ENCODE measurements at places on chromosomes 11 and 22.

GRCh38 chr22:37803195-37803638 is 4.5 kb upstream of the GCAT start:
- DNase-seq: no peak

DNA sequence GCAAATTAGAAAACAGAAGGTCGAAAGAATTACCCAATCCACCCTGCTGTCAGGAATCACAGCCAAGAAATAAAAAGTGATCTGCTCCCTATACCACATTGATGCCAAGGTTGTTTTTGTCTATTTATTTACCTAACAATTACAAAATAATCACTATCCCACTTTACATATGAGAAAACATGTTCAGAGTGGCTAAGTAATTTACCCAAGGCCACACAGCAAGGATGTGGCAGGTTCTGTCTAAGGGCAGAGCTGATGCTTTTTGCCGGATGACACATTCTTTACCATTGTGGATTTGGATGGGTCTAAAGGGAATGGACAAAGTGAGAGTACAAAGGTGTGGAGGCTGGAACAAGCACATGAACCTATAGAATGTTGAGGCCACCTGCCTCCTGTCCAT is 460.7 kb downstream of the INSC start:
- DNase-seq: no peak

DNA sequence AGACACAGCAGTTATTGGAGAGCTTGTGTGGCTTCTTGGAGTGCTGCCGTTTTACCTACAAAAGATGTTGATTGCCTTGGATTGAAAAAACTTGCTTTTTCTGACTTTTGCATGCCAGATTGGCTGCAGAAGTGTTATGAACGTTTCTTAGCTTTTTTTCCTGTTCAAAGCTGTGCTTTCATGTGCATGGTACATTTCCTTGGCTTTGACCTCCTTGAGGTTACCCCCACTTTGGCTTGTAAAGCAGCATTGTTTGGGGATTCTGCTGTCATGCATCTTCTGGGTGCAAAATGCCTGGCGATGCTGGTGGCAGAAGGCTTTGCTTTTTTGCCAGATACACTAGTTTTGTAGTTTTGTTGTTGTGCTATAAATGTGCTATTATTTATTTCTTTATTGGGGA is 80.0 kb downstream of the JRKL start:
- no peak for DNase-seq

GRCh38 chr11:131809203-131809918 is 438.9 kb downstream of the NTM start:
- no peak for DNase-seq

DNA sequence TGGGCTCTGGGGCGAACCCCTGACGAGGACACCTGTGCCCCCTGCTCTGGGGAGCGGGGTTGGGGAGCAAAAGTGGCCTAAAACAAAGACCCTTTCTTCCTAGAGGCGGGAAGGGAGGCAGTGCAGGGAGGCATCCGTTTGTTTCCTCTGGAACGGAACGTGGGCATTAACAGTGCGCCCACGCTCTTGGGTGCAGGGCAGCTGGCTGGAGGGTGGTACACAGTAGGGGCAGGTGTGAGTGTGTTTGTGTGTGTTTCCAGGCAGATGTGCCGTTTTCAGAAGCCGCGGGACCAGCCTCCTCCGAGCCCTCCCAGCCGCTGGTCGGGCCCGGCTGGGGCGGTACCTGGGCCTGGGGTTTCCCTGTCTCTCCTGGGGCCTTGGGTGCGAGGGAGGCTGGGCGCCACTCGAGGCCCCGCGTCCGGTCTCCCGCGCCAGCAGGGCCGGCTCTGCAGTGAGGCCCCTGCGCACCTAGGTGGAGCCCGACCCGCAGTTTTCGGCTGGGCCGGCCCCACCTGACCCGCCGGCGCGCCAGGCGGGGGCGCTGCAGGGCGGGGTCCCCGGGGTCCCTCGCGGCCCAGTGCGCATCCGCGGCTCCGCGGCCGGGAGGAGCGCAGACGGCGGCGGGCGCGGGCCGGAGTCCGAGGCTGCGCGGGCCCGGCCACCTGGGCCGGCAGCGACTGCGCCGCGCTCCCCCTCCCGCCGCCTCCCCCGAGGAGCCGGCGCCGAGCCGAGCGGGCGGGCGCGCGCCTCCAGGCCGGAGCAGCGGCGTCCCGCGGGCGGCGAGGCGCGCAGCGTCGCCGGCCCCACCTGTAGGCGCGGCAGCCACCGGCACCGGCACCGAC is 1252.7 kb downstream of the BRD1 start:
- no peak for DNase-seq

GRCh38 chr22:29722587-29722986 is 2.8 kb downstream of the CABP7 start:
- DNase-seq: no peak

GRCh38 chr11:13772223-13773046 is 104.0 kb downstream of the FAR1 start:
- no peak for DNase-seq

DNA sequence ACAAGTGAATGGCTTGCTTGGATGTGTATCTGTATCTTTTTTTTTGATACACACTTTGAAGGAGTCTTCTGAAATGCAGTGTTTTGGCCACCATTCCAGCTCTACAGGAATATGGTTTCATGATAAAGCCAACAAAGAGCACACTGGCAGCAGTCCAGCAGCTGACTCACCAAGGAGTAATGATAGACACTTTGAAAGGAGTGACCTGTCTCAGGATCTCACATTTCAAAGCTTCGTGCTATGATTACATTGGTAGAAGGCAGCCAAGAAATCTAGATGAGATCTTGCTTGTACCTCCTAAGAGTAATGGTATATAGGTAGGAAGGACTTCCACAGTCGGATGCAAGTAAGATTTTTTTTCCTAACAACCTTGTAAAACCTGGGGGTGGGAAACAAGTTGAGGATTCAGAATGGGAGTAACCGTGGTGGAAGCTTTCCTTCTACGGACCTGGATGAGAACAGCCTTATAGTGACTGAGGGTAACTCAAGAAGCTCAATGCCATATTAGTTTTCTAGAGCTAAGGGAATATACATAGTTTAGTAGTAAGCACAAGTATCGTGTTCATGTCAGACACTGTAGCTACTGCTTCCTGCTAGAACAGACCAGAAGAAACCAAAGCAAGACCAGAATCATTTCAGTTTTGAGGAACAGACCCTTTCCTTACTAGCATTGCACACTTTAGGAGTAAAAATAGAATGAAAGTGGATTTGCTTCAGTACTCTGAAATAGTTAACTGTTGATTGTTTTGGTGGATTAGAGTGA is 25.0 kb downstream of the MTMR3 start:
- DNase-seq: no peak

DNA sequence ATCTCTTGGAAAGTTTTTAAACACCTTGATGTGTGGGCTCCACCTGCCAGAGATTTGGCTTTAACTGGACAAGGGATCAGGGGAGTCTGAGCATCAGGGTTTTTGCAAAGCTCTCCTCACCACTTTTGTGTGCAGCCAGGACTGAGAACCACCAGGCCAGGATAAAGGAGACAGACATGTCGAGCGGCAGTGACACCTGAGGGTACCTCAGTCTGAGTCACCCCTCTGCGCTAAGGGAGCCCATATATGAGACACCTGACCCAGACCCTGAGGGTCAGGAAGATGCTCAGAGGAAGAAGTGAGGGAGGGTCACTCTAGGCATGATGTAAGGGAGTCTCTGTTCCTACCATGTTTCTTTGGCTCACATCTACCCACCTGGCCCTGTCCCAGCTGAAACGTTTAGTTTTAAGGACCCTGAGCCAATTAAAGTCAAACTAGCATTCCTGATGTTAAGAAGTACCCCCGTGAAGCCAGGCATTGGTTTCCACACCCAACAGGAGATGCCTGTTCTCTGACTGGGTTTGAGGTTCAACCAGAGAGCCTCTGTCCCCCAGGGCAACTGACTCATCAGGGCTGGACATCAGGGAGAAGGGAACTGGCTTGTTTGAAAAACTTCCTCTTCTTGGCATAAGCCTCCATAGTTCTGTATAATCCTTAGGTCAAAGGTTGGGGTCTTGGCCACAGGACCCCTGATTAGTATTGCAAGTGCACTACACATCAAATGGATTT is 72.4 kb upstream of the BIRC3 start:
- no peak for DNase-seq

GRCh38 chr11:19239039-19239438 is 1.7 kb downstream of the E2F8 start:
- no peak for DNase-seq

DNA sequence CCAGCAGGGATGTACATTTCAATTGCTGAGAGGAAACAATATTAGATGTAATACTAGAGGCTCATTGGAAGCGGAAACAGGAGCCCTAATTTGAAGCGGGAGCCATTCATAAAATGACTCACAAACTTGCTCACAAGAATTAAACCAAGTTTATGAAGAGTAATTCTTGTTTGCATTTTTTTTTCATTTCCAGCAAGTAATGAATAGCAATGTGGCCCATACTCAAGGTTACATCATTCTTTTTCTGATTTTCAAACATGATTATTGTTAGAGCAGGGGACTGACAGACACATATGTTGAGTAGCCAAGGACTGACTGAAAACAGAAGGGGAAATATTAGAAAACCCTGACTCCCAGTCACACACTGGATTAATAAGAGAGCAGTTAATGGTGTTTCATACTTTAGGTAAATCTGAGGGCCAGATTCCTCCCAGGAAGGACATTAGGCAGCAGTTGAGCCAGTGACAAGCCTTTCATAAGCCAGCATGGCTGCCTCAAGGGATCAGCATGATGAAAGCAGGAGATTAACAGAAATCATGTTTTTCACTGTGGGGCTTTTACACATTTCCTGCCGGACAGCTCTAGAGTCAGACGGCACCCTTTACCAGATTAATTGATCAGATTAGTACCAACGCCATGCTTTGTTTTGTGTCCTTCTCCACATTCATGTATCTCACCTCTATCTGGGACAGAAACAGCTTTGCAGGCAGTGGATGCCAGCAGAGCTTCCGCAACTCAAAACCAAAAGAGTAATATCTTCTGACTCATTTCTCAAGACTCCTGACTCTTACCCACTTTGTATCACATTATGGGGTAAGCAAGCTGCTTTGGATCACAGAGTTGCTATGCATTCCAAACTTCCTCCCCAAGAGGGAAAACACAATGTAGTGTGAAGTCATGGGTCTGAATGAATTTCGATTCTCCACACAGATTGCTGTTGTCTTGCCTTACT is 831.6 kb downstream of the KCNA4 start:
- DNase-seq: no peak

DNA sequence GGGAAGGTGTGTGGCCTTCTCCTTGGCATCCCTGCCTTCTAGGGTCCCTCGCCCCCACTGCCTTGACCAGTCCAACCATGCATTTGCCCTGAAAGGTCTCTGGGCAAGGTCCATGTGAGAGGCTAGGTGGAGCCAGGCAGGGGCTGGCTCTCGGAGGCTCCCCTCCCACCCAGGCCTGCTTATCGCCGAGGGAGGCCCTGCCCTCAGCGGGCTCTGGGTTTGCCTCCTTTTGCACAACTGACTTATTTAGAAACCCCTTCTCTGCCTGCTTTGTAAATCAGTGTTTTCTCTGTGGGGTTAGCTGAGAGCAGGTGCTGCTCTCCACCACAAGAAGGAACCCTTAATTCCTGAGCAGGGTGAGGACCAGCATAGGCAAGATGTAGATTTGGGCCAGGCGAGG is 47.7 kb downstream of the CD82 start:
- no peak for DNase-seq

DNA sequence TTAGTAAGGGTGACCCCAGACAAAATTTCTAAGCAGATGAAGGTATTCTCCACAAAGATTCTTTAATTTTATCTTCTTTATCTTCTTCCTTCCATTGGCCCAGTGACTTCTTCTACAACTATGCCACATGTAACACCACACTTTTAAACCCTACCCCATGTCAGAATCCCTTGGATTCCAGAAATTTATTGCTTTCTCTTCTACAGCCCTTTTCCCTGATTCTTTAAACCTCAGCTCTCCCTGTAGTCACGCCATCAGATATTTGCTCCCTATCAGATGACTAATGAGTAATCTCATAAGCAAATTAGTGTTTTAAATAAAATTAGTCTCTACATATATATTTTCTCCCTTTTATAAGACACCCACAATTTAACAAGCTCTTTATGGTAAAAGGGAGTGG is 423.4 kb upstream of the CHORDC1 start:
- no peak for DNase-seq

- peak; percentile 61 for DNase-seq
Observed at GRCh38 chr22:36123673-36124630, 36.6 kb downstream of the APOL3 start.

GRCh38 chr11:65478388-65479183 is 20.3 kb upstream of the MALAT1 start:
- DNase-seq: no peak

- no peak for DNase-seq
Observed at GRCh38 chr11:129720156-129720555, 95.5 kb upstream of the TMEM45B start.

DNA sequence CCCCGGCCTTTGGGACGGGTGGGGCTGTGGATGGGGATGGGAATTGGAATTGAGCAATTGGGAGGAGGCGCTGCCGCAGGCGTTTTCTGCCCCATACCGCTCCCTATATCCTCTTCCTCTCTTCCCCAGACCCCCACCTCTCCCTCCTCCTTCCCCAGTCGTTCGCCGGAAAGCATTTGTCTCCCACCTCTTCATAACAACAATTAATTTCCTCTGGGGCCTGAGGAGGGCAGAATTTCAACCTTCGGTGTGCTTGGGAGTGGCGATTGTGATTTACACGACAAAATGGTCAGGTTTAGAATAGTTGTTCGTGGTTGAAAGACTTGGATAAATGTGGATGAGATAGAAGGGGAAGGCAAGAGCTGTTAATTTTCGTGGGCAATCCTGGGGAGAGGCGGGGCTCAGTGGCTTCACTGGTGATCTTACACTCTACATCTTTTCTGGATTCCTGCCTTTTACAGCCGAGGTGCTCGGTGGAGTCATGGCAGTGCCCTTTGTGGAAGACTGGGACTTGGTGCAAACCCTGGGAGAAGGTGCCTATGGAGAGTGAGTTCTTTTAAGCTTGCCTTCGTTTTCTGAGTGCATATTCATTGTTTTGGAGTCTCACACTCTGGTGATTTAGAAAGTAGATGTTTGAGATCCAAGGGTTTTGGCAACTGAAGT is 1.5 kb downstream of the CHEK1 start:
- DNase-seq: no peak

- no peak for DNase-seq
Observed at GRCh38 chr11:67371911-67372320, 1.5 kb downstream of the CLCF1 start.

GRCh38 chr11:65355013-65355775 is 643 bp downstream of the TIGD3 start:
- no peak for DNase-seq

DNA sequence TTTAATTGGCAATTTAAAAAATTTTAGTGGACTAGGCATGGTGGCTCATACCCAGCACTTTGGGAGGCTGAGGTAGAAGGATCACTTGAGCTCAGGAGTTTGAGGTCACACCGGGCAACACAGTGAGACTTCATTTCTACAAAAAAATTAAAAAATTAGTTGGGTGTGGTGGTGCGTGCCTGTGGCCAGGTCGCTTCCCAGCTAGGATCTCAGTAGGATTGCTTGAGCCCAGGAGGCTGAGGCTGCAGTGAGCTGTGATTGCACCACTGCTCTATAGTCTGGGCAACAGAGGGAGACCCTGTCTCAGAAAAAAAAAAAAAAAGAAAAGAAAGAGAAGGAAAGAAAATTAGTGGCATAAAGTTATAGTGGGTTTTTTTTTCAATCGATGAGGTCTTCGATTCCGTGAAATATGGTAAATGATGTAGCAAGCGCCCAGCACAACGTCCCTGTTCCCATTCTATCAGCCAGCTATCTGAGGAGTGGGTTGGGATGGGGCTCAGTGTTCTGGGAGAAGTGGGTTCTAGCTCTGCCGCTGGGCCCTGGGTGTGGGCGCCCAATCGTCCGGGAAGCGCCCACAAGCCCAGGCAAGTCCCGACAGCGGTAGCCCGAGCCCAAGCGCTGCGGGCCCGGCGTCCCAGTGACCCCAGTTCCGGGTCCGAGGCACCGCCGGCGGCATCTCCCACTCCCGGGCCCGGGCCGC is 1.4 kb downstream of the FOSL1 start:
- DNase-seq: no peak

GRCh38 chr11:122726028-122726427 is 70.5 kb downstream of the UBASH3B start:
- no peak for DNase-seq

All from activated naive CD4-positive, alpha-beta T cell (primary cell).